ENCODE measurements at places on chromosomes 7 and 10. TPM values are rescaled to one million over a fixed set of nuclear protein-coding genes. Genes with fewer than 3 reads are reported as not detected.

LBX1 gene
- total RNA-seq, result not detected

FFAR4 gene
- total RNA-seq, result 0.22 TPM

ANKRD61 gene
- total RNA-seq, result 0.22 TPM

AOAH gene
- total RNA-seq, result not detected

GALNT17 gene
- not detected for total RNA-seq

CCL26 gene
- 6.8 TPM for total RNA-seq

CC2D2B gene
- not detected for total RNA-seq

CPED1 gene
- not detected for total RNA-seq

SYT15B gene
- total RNA-seq, result 5.2 TPM

TMEM213 gene
- not detected for total RNA-seq

UNCX gene
- not detected for total RNA-seq

ADRB1 gene
- total RNA-seq, result 1.2 TPM

HMX3 gene
- not detected for total RNA-seq

ERVW-1 gene
- not detected for total RNA-seq

HABP2 gene
- total RNA-seq, result 0.12 TPM

ARMC10 gene
- 34.6 TPM for total RNA-seq

MOGAT3 gene
- total RNA-seq, result not detected

FAM13C gene
- total RNA-seq, result not detected

TBC1D12 gene
- total RNA-seq, result 6.3 TPM

AQP1 gene
- total RNA-seq, result 0.40 TPM

SLC26A4 gene
- not detected for total RNA-seq

CYP3A4 gene
- total RNA-seq, result not detected

TBX20 gene
- total RNA-seq, result 2.9 TPM

ZNF862 gene
- 3.4 TPM for total RNA-seq

TTYH3 gene
- 46.4 TPM for total RNA-seq

ITPRID1 gene
- total RNA-seq, result not detected

Measured in A549 treated with ZK216348 at 1 μM for 4 hours (cell line).